ENCODE measurements at places on chromosomes 7 and 10.

DNA sequence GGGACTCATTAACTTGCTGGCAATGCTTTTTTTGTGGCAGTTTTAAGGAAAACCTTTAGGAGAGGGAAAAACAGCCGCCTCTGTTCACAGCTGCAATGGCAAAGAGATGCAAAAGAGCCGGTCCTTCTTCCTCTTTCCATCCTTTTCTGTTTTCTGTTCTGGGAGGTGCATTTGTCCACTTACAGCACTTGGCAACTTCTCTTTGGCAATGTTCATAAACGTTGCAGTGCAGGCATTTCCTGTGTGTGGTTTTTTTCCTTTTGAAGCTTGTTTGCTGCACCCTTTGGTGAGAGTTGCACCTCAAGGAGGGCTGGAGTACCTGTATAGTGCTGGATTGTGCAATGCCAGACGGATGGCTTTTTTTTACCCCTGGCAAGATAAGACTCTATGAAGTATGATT, 53.9 kb upstream of the HABP2 start:
- DNase-seq: no peak

- no peak for DNase-seq
These were observed 1110.6 kb downstream of the TYW1 start for GRCh38 chr7:68107261-68107660.

DNA sequence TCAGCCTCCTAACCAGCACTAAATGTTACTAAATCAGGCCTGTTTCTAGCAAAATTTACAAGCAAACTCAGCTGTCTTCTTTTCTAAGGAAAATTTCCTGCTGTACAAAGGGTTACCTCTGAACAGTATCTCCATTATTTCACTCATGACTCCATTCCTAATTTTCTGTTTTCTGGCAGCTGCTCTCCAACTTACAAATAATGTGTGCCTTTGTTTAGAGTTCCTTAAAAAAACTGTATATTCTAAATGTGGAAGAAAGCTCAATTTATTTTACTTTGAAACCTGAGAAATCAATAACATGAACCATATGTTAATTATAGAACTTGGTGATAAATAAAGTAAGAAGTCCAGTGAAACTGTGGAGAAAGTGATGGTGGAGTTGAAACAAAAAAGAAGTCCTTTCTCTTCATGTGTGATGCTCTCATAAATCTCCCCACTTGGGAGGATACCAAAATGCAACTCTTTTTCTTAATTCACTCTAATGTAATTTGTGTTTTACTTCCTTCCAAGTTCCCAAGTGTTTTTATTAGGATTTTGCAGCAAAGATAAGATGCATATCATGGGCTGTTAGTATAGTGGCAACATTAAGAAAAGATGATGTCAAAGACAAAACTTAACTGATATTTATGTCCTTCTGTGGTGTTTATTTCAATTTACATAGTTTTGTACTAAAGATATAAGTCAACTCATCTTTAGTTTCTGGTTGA, 74.8 kb downstream of the CDK6 start:
- DNase-seq: no peak

GRCh38 chr7:35374858-35375257, 121.0 kb upstream of the TBX20 start:
- no peak for DNase-seq

DNA sequence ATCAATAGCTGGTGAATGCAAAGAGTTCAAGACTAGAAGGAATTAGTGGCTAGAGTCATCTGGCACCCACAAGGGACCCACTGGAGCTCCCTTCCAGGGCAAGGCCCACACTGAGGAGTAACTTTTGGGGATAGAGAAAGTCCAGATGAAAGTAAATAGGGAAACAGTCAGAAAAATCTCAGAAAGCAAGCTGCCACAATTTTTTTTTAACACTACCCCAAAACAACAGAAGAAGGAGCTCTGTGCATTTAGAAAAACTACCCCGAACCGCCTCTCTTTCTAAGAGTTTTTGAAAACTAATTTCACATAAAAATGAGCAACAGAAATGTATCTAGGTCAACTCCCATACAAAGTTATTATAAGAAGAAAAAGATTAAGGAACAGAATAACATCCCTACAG, 42.2 kb downstream of the AOAH start:
- DNase-seq: no peak
